Stimulated activated CD8-positive, alpha-beta memory T cell treated with anti-CD3 and anti-CD28 coated beads, Interleukin-2, amount 100 ng/mL, for 1 hour (primary cell): ENCODE measurements at places on chromosomes 6 and 20.

- DNase-seq, result no peak
Measured at GRCh38 chr20:37095108-37095598, 644 bp downstream of the RBL1 start.

DNA sequence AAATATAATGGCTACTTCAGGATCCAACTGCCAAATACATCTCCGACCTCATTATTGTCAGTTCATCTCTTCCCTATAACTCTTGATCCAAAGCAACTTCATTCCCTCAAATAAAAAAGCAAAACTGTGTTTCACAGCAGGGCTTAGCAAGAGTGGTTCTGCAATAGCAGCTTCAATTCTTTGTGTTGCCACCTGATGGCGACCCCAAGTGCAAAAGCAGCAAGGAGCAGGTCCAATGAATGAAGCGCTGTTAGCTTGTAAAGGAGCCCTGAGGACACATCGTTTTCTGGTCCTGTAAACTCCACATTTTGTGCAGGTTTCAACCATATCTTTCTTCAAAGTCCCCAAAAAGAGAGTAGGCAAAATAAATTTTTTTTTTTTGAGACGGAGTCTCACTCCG is 19.6 kb downstream of the RTN4IP1 start:
- DNase-seq, result no peak

- no peak for DNase-seq
Measured at GRCh38 chr6:25351485-25351884, 72.3 kb downstream of the CARMIL1 start.

GRCh38 chr6:82568290-82568993 is 204.8 kb downstream of the TPBG start:
- DNase-seq, result no peak

DNA sequence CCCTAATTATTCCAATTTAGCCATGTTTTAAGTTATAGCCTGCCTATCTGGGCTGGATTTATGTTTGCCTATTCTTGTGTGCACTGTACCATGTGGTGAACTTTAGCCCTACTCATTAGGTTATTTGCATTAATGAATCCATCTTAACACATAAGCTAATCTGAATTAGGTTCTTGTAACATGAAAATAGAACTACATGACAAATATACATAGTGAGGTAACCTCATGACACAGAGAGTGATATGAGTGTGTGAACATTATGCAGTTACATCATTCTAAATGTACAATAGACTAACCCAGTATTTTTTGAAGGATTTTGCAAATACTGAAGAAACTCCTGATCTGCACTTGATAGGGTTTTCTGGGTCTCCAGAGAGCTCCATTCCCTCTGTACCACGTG is 733.7 kb upstream of the CITED2 start:
- no peak for DNase-seq

GRCh38 chr20:61464307-61465303 is 212.5 kb downstream of the CDH4 start:
- DNase-seq, result no peak

- DNase-seq, result no peak
Measured at GRCh38 chr20:14775778-14776177, 438.4 kb upstream of the FLRT3 start.
